ENCODE measurements at places on chromosomes 5 and 9.

DNA sequence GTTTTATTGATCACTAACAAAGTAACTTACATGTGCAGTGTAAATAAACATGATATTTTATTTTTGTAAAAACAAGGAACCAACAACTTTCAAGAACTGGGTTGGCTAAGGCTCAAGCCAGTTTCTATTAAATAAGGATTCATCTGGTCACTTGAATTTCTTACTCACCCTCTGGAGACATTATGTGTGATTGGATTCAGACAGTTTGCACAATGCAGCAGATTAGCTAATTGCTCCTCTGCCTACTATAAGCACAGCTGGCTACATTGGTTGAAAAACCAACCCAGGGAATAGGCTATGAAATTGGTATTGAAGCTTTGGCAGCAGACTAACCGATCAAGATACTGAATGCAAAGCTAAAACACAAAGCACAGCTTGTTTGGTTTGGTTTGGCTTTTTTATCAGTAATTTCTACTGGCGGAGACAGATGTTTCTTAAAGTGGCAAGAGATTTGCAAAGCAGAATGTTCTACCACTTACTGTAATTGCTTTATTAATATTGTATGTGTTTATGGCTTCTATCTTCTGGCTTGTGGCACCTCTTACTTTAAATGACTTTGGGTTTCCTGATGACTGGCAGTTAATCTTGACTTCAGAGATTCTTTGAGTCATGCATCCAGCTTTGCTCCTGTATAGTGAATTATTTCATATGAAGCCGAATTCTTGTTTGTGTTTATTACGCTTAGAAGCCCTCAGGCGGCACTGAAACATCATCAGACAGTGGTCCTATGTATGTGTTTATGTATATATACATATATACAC lies 231.5 kb downstream of the MPDZ start:
- DNase-seq, result no peak

DNA sequence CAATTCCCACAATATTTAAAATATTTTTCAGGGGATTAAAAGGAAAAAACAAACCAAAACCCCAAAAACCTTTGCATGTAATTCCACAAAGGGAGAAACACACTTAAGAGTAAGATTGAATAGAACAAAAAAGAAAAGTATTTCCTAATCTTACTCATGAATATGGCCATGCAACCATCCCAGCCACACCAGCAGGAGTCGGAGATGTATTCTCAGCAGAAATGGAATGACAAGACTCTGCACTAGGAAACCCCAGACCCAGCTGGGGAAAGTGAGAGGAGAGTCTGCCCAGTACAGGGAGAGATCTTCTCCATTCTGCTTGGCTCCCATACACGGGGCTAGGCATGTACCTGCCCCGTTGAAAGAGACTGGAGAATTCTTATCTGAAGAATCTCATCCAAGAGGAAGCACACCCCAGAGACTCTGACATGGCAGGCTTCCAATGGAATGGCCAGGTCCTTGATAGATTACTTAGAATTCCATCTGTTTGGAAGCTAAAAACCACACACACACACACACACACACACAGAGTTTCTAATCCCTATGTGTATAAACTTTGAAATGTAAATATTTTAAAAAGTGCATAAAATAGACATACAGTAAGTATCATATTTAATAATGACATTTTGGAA lies 118.8 kb downstream of the GADD45G start:
- DNase-seq, result no peak

GRCh38 chr5:78626009-78626571 lies 22.5 kb downstream of the LHFPL2 start:
- no peak for DNase-seq

DNA sequence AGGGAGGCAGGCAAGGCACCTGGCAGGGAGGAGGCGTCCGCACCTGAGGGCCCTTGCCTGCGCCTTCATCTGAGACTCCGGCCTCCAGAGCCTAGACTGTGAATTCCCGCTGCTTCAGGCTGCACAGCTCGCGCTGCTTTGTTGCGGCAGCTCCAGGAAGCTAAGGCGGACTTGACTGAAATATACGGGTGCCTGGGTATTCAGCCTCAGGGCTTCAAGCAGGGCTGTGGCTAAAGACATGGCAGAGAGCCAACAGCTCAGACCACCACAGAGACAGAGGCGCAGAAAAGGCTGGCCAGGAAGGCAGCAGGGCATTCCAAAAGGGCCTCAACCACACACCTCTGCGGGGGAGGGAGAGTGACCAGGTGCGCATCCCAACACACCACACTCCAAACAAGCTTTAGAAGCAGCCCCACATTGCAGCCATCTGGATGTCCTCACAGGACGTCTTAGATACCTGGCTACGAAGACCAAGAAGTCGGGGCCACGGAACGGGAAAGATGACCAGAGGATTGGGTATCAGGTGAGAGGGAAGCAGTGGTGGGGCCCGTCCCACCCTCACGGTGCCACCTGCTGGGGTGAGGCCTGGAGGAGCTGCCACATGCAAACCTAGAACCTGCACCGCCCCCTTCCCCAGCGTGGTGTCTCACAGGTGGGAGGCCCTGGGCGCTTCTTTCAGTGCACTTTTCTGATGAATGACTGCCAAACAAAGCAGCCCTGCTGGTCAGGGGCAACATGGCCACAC lies 1.7 kb upstream of the DPH7 start:
- DNase-seq, result no peak

DNA sequence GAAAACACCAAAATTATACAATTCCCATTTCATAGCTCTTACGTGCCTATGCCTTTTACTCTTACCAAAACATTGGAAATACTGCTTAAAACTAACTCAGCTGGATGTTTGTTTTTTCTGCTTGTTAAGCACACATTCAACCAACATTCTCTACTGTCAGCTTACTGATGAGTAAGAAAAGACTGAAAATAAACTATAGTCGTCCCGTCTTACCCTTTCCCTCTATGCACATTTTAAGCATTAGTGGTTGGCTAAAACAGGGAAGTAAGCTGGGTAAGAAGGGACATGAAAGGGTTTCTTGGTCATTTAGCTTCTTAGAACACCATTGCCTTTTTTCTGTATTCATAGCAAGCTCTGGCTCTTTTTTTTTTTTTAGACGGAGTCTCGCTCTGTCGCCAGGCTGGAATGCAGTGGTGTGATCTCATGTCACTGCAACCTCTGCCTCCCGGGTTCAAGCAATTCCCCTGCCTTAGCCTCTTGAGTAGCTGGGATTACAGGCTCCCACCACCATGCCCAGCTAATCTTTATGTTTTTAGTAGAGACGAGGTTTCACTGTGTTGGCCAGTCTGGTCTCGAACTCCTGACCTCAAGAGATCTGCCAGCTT lies 232.1 kb upstream of the PCSK5 start:
- DNase-seq, result no peak

DNA sequence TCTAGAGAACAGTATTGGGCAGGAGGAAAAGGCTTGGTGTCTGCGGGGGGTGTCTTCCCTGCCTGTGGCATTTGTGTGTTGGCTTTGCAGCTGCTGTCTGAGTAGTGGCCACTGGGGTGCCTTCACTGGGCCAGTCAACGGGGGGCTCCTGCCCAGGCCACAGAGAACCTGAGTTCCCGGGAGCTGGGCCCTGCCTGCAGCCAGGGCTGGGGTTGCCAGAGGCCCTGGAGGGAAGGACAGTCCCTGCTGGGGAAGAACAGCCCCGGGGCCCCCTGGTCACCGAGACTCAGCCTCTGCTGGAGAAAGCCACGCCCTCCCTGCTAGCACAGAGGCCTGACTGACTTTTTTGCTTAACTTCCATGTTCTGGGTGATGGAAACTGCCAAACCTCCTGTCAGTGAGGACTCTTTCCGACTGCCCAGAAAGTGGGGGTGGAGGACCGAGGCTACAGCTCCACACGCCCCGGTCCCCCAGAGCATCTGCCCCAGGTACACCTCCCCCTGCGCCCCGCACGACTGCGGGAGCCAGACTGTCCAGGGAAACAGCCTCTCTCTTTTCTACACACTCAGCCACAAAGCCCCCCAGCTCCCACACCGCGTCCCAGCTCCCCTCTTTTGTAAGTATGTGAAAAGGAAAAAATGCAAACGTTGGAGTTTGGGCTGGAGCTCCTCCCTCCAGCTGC lies 133.4 kb downstream of the DAB2IP start:
- no peak for DNase-seq

GRCh38 chr9:130327070-130327780 lies 61.7 kb downstream of the HMCN2 start:
- DNase-seq, result no peak

DNA sequence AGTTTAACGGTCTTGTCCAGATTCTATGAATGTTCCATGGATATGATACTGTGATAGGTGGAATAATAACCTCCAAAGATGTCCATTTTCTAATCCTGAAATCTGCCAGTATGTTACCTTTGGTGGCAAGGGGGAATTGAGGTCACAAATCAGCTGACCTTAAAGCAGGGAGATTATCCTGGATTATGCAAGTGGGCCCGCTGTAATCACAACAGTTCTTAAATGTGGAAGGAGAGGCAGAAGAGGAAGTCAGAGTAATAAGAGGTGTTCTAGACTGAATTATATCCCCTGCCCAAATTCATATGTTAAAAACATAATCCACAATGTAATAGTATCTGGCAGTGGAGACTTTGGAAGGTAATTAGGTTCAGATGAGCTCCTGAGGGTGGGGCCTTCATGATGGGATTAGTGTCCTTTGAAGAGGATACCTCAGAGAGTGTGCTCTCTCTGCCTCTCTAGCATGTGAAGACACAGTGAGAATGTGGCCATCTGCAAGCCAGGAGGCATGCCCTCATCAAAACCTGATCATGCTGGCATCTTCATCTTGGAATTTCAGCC lies 47.6 kb upstream of the ZFAND5 start:
- DNase-seq, result no peak

DNA sequence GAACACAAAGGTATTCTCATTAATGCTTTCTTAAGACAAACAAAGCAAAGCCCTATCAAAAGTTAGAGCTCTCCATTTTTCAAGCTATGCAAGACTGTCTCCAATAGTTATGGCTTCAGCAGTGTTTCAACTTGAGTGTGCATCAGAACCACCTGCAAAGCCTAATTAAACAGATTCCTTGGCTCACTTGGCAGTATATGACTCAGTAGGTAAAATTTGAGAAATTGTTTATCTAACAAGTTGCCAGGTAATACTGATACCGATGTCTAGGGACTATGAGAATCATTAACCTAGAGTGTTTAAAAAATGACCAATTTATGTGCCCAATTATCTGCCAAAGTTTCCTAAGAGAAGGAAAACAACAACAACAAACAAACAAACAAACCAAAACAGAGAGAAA lies 60.3 kb upstream of the PARP8 start:
- no peak for DNase-seq

DNA sequence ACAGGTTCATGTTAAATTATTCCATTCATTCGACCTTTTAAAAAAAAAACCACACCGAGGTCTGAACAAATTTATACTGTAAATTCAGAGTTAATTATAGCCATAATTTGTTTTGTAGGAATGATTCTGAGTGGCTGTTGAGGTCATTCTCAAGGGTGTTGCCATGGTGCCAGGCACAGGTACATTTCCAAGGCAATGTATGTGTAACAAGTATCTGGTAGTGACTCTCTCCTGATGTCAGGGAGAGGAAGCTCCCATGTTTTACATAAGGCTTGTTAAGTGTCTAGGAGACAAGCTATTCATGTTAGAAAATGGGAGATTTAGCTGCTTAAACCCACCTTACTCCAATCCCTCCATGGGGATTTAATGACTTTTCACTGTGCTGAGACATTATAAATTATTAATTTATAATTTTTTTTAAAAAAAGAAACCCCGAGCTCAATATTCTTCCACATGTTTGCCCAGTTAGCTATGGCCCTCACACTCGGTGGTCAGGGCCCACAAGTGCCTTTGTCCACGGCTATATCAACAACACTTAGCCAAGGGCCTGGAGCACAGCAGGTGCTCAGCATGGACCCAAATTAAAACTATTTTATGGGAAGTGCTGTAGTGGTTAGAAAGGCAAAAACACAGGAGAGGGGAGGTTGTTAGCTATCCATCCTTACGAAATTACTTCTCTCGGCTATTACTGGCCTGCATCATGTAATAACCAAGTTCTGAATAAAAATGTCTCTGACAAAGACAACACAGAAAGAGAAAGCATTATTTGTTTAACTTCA lies 154.6 kb upstream of the GNA14 start:
- no peak for DNase-seq

DNA sequence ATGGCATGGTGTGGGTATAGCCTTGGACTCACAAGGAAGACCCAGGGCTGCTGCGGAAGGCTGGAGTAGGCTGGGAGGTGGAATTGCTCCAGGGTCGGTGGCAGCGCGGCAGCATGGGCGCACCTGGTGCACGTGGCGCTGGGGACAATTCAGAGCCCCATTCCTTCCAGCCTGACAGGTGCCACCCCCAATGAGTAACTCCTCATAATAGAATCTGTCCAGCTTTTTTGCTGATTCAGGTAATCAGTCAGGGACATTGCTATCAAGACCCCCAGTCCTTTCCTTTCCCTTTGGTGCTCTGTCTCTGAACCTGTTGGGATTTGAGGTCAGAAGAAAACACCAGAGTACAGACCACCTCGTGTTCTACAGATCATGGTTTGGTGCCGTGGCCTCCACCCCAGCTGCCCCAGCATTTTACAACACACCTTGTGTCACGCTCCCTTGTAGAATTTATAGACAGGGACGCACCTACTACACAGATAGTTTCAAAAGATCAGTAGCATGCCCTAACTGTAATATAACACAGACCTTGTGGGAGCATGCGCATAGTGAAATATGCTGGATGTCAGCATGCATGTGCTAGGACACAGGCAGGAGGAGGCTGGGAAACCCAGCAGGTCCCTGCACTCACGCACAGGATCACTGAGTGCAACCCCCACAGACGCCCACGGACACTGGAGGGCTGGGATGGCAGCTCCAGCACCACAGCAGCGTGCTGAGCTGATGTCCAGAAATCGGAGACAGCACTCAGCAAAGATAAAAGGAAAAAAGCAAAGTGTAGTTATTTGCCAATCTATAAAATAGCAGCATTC lies 47.9 kb upstream of the CTSL start:
- DNase-seq, result no peak

GRCh38 chr9:18569941-18570630 lies 96.1 kb downstream of the ADAMTSL1 start:
- DNase-seq, result no peak

- no peak for DNase-seq
Measured at GRCh38 chr5:1243487-1244130, 18.4 kb downstream of the SLC6A18 start.

DNA sequence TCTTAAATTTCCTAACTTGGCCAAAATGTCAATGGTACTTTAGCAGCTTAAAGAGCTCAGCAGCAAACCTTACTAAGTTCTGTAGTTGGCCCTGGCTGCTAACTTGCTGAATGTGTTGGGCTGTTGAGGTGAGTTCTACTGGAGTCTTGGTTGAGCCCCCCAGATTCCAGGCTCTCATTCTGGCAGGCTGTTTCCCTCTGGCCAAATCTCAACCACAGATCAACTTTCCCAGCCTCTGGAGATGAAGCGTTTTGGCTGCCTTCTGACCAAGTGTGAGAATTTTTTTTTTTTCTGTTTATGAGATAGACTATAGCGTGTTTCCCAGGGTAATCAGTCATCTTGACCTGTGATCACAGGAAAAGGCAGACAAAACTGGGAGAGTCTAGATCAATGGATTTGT lies 343.7 kb downstream of the EBF1 start:
- DNase-seq, result no peak

- peak; percentile 86 for DNase-seq
Measured at GRCh38 chr9:30507166-30507565, 1877.3 kb upstream of the ACO1 start.
